ENCODE measurements at places on chromosomes 3 and 15.

DNA sequence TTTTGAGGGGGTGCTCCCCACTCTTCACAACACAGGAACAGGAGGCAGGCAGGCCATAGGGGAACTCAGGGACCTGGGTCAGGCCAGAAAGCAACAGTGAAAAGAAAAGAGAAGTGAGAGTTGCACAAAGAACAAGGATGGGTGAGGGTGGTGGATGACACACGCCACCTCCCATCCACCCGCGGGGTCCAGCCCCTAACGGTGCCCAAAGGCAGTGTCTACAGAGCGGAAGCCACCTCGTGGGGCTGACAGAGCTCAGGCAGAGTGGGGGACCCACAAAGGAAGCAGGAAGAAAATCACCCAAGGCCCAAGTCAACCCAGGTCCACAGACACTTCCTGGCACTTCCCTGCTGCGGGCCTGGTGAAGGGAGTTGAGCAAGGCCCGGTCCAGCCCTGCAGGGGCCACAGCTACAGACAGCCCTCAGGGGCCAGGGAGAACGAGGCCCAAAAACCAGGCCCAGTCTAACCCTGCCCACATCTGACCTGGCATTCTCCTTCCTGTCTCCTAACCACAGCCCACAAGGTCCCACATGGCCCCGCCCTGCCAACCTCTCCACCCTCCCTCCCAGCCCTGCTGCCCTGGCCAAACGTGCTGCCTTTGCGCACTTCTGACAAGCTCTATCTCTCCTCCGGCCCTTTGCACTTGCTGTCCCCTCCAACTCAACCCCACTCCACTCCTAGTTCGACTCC lies 5.9 kb downstream of the NUP210 start:
- DNase-seq: no peak

GRCh38 chr3:53078656-53079055 lies 32.8 kb upstream of the SFMBT1 start:
- DNase-seq: no peak

GRCh38 chr3:151159806-151160205 lies 43.2 kb downstream of the GPR171 start:
- DNase-seq: no peak

DNA sequence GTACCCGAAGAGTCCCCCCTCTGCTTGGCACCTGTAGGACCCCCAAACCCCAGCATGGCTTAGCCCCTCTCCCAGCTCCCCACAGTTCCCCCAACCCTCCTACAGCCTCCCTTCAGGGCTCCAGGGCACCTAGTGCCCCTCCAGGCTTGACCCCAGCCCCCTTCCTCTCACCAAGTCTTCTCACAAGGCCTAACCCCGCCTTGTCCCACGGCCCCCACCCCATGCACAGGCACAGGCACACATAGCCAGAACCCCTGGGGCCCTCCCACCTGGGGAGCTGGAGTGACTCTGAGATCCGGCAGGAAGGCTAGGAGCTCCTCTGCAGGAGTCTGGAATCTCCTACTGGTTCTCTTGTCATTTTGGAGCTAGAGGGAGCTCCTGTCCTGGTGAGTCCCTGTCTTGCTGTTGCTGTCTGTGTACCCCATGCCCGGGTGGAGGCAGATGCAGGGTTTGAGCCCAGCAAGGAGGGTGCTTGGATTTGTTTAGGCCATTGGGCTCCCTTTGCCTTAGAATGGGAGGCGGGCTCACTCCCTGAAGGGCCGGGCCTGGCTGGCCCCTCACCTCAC lies 39.6 kb downstream of the KLF13 start:
- no peak for DNase-seq

- DNase-seq: no peak
Observed at GRCh38 chr3:53137835-53138446, 7.7 kb upstream of the RFT1 start.

GRCh38 chr3:127489357-127489756 lies 101.2 kb downstream of the TPRA1 start:
- DNase-seq: no peak

DNA sequence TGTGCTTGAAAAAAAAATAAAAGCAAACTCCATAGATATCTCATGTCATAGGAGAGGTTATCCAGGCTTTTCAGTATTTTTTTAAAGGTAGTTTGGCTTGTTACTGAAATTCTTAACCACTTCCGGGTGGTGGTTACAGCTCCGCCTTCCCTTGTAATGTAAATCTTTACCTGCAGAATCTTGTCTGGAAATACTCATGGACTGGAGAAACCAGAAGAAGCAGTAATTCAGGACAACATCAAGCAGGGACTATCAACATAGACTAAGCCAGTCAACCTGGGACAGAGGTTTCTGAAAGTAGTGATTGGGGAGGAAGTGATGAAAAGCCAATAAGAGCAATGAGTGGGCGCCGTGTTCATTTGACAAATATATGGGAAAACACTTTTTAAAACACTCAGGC lies 78.9 kb upstream of the SKOR1 start:
- DNase-seq: no peak

- DNase-seq: no peak
Observed at GRCh38 chr3:189898559-189899153, 222.0 kb downstream of the P3H2 start.

DNA sequence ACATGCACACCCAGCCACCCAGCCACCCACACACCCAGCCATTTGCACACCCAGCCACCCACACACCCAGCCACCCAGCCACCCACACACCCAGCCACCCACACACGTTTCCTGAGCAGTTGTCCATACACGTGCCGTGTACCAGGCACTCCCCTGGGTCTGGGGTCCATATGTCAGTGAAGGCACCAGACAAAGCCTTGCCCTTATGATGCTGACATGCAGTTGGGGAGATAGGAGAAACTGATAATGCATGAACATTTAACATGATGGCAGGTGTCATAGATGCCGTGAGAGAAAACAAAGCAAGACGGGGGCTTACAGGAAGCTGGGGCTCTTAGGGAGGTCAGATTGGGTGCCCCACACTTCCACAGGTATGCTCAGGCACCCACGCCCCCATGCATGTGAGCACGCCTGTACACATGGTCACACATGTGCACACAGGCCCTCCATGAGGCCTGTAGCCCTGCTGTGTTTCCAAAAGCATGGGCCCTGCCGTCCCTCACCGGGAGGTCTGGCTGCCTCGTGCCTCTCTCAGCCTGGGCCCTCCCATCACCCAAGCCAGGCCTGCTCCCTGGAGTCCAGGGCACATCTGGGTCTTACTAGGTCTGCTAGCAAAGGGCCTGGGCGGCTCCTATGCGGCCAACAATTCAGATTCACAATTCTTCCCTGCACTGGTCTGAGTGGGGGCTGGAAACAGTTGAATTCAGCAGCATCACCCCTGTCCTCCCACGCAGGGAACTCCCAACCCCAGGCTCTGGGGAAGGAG lies 3.6 kb upstream of the DNAJB8 start:
- no peak for DNase-seq

GRCh38 chr3:194194051-194194756 lies 58.3 kb downstream of the HES1 start:
- DNase-seq: no peak

DNA sequence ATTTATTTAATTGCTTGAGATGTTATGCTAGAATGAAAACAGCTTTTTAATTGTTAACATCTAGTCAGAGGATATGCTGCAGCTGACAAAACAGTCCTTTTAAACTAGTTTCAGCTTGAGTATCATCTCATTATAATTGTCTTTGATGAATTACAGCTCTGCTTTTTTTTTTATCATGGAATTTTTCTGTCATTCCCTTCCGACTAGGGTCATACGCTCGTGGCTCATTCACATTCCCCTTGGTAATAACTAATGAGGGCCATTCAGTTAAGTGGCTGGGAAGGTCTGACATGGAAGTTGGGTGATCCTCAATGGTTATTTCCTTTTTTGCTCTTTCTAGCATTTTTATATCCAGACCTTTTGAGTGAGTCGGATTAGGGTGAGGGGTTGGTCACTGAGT lies 77.0 kb downstream of the PGPEP1L start:
- no peak for DNase-seq

DNA sequence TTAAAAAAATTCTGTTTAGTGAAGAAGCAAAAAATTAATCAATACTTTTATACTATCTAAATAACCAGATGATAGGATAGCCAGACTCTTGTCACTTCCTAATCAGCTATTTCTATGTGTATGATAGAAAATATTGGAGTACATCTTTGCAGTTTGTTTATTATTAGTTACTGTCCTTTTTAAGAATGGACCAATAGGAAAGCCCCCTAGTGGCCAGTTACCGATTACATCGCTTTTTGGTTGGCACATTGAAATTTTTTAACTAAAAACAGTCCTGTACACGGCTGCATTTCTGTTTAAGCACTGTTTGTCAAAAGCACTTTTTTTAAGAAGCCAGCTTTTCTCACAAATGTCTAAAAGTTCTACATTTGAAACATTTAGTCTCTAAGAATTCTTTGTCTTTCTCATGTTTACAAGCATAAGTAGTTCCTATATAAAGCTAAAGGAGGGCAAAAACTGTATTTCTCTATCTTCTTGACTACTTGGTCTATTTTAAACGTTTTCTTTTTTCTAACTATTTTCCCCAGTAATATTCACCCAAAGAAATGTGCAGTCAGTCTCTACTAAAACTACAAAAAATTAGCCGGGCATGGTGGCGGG lies 253.2 kb upstream of the LRTM1 start:
- no peak for DNase-seq
